Inflammatory macrophage treated with lipopolysaccharide for 4 hours (primary cell): ENCODE measurements at places on chromosomes 4 and X.

- no peak for DNase-seq
Measured at GRCh38 chr4:14359991-14360390, 642.3 kb upstream of the CPEB2 start.

GRCh38 chr4:69656653-69657158 lies 3.7 kb upstream of the UGT2A1 start:
- DNase-seq = no peak

DNA sequence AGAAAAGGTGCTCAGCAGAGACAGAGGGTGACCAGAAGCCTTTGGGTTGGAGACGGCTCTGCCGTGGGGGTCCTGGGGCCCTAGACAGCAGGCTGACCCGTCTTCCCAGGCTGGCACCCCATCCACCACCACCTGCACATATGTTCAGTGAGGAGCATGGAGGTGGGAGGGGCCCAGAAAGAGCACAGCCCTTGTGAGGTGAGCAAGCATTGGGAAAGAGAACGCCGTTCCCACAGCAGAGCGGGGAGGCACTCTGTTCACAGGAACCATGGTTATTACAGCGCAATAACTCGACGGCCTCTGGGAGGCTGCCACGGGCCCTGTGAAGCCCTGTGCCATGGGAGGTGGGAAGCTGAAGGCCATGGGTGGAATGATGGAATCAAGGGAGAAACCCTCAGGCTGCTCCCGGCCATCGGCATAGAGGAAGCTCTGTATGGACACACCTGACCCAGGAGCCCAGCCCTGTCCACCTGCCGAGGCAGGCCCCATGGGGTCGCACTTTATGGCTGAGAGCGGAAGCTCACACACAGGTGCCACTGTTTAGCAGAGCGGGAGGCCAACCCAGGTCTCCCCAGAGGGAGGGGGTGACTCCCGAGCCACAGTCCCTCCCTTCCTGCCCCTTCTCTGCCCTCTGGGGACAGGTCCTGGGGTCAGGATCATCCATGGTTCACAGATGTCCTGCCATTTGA lies 93.5 kb upstream of the AFAP1 start:
- DNase-seq = no peak

DNA sequence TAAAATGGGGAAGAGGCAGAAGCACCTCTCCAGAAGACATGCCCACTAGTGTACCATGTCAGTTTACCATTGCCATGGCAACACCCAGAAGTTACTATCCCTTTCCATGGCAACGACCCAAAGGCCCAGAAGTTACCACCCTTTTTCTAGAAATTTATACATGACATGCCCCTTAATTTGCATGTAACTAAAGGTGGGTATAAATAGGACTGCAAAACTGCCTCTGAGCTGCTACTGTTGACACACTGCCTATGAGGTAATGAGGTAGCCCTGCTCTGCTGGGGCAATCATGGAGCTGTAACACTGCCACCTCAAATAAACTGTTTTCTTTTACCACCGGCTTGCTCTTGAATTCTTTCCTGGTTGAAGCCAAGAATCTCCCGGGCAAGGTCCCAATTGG lies 13.9 kb upstream of the BEX4 start:
- no peak for DNase-seq
